Kidney (tissue), 22 donors: ENCODE measurements at places on chromosomes 7 and 10. TPM values are rescaled to one million over a fixed set of nuclear protein-coding genes. Genes with fewer than 3 reads are reported as not detected.

The ADAP1 gene
- 48.2 TPM for total RNA-seq

The MMD2 gene
- total RNA-seq: not detected

The ITIH5 gene
- total RNA-seq: 13.1 TPM

The CALML3 gene
- not detected for total RNA-seq

The PAPSS2 gene
- total RNA-seq: 84.2 TPM

The GOLGA7B gene
- 0.50 TPM for total RNA-seq
